T-helper 2 cell treated with Interferon-gamma antibody and Interleukin-4, amounts not matched to agents 100 ng/mL and 5 ng/mL, for 36 hours (primary cell): ENCODE measurements at places on chromosomes 12 and 14. TPM values are rescaled to one million over a fixed set of nuclear protein-coding genes. Genes with fewer than 3 reads are reported as not detected.

Gene BHLHE41
- total RNA-seq, result not detected in 2 replicates

Gene SOX5
- total RNA-seq, result not detected in 2 replicates

Gene SRRM4
- not detected in 2 replicates for total RNA-seq

Gene OAS1
- total RNA-seq, result 77.2 and 78.3 TPM in 2 replicates

Gene TRAFD1
- total RNA-seq, result 50.8 and 53.4 TPM in 2 replicates
